Right hindlimb (tissue), 1 donor: ENCODE measurements at places on chromosomes 6 and 20.

GRCh38 chr6:169847141-169847674 lies 95.8 kb downstream of the ERMARD start:
- DNase-seq: no peak

- DNase-seq: no peak
Observed at GRCh38 chr20:13486694-13487093, 152.0 kb downstream of the TASP1 start.

GRCh38 chr6:47235964-47236760 lies 73.5 kb downstream of the TNFRSF21 start:
- DNase-seq: no peak

DNA sequence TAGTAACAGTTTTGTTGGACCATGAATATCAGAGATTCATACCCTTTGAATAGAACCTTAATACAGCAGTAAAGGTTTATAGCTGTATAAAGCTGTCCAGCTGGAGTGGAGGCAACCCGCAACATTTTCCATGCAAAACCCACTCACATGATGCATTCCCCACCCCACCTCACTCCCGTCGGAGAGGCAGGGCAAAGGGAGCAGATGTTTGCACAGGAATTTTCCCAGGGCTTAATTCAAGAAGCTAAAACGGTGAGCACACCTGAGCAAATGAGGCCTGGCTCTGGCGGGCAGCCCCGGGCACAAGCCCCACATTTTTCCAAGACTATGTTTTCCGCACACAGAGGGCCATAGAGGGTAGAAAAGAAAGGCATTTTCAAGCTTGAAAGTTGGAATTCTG lies 191.7 kb downstream of the FOXC1 start:
- DNase-seq: peak; percentile 66

DNA sequence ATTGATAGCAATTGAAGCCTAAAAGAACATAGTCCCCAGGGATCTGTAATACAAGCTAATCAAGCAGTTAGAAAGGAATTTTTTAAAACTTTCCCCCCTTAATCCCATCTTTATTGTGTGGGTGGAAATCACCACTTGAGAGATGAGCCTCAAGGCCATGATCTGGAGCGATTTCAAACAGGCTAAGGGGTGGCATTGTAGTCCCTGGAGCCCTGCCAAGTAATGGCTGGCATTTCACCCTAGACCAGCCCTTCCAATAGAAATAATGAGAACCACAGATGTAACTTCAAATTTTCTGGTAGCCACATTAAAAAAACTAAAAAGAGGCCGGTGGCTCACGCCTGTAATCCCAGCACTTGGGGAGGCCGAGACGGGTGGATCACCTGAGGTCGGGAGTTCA lies 46.9 kb downstream of the PRDM1 start:
- DNase-seq: no peak

- DNase-seq: no peak
Observed at GRCh38 chr6:39804466-39805065, 12.4 kb downstream of the DAAM2 start.

- DNase-seq: no peak
Observed at GRCh38 chr6:4565301-4566250, 210.6 kb upstream of the CDYL start.

- DNase-seq: no peak
Observed at GRCh38 chr6:136012198-136012887, 160.8 kb downstream of the PDE7B start.

GRCh38 chr6:42710316-42710715 lies 12.1 kb downstream of the PRPH2 start:
- peak; percentile 23 for DNase-seq

DNA sequence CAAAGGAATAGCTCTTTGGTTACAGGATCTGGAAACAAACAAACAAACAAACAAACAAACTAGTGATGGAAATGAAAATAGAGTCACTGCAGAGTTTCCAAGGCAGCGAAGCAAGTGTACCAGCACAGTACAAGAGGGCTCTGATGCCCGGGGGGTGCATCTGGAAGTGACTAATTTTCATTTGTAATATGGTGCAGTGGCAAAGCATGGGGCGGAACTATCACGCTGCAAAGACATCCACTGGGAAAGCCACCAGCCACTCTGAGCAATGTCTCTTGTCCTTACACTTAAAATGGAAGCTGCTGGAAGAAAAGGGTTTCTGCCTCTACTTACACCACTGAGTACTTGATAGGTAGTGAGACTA lies 44.4 kb upstream of the NEDD9 start:
- DNase-seq: no peak

DNA sequence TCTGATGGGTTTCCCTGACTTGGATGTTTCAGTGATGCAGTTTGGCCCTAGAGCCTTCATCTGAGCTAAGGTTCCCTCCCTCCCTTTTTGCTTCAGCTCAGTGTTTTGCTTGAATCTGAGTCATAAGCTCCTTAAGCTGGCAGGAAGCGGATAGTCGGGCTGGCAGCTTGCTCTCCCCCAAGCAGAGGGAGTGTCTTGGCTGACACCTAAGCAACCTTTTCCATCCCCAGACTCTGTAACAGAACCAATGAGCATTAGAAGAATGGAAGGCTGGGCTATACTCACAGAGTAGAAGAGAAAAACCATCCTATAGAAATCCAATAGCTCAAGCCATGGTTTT lies 98.3 kb downstream of the HAO1 start:
- peak; percentile 81 for DNase-seq

DNA sequence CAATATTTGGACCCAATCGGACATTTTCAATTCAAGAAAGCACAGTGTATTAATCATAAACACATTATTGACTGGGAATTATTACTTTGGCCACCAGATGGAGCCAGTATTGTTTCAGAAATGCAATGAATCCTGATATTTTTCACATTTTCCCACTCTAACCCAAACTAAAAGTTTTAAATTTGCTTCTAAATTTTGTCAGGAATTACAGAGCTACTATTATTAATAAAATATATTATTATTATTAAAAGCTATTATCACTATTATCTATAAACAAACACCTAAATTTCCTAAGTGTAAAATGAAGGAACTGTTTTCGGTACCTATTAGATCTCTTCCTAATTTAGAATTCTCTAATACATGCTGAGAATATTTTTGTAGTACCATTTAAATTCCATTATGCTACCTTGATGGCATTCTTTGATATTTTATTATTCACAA lies 245.3 kb downstream of the OGFRL1 start:
- no peak for DNase-seq

DNA sequence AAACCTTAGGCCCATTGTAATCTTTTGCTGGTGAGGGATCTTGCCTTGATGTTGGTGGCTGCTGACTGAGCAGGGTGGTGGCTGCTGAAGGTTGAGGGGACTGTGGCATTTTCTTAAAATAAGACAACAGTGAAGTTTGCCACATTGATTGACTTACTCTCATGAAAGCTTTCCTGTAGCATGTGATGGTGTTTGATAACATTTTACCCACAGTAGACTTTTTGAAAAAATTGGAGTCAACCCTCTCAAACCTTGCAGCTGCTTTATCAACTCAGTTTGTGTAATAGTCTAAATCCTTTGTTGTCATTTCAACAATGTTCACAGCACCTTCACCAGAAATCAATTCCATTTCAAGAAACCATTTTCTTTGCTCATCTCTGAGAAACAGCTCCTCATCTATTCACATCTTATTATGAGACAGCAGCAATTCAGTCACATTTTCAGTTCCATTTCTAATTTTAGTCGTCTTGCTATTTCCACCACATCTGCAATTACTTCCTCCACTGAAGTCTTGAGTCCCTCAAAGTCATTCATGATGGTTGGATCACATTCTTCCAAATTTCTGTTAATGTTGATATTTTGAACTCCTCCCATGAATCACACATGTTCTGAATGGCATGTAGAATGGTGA lies 37.2 kb downstream of the CST9L start:
- DNase-seq: no peak

DNA sequence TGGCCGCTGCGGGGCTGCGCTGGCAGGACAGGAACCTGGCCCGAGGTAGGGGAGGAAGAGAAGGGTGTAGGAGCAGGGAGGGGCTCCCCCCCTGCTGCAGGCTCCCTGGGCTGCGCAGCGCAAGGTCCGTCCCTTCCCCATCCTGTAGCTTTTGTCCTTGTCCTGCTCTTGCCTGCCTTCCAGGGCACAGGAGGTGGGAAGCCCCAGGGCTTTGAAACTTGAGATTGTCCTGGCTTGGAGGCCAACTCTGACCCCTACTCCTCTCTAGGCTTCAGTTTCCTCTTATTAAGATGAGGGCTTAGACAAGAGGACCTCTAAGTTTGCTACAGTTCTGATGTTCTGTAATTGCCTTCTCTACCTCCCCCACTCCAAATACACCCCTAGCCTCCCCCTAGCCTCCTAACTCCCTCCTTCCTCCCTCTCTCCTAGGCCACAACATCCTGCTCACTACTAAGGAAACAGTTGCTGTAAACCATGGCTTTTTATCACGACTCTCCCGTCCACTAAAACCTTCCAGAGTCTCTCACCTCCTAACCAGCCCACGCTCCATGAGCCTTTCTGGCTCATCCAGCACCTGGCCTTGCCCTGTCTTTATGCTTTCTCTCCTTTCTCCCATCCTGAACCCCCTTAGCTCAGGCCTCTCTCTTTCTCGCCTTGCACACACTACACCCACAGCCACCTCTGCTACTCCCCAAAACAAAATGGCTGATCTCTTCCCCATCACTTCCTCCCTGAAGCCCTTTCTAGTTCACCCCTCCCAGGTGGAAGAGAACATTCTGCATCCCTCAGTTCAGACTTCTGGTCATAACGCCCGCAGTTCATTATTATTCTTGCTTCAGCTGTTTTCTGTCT lies 10.2 kb downstream of the UNC5CL start:
- no peak for DNase-seq

GRCh38 chr6:21666201-21666691 lies 72.7 kb downstream of the SOX4 start:
- peak; percentile 59 for DNase-seq

DNA sequence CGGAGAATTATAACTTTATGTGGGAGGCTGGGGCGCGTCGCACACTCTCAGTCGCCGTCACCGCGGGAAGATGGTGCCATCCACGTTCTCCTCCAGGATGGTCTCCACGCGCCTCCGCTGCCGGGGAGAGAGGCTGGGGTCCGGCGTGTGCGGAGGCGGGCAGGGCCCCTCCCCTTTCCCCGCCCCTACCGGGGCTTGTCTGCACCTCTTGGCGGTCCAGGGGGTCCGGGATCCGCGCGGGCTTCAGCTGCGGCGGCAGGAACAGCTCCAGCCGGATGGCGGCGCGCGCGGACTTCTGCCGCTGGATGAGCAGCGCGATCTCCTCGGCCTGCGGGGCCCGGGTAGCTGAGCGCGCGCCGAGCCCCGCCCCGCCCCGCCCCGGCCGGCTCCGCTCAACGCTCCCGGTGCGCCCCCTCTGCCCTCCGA lies 807 bp downstream of the LKAAEAR1 start:
- peak; percentile 85 for DNase-seq

DNA sequence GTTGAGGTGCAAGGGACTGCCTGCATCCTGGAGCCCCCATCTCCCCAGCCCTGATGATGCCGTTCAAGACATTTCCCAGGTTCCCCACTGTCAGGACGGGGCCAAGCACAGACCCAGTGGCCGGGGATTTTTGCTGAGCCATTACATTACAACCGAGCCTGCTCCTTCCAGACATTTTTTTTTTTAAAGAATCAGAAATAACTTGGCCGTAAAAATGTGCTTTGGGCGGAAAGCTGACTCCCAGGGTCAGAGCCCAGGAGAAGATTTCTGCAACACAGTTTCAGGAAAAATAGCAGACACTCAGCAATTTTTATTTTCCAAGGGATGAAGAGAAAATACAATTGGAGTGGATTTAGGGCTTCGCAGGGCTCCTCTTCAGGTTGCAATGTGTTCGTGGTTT lies 87.9 kb downstream of the LRFN2 start:
- DNase-seq: peak; percentile 73

DNA sequence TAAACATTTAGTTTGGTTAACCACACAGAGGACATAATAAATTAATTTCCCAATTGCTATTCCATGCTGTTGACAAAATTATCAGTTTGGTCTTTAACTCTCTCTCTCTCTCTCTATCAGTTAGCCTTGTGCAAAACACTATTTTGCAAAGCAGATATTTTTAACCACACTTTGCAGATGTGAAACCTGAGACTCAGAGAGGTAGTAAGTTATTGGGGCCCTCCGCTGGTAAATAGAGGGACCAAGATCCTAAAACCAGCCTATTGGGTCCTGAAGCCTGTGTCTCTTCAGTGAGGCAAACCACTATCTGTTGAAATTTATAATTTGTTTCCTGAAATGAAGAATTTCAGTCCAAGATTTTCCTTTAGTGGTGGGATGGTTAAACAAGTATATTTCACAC lies 231.0 kb downstream of the SOD2 start:
- DNase-seq: no peak

- no peak for DNase-seq
Observed at GRCh38 chr6:134122775-134123174, 70.4 kb upstream of the SLC2A12 start.

GRCh38 chr20:45405571-45406259 lies 2.4 kb upstream of the DBNDD2 start:
- DNase-seq: peak; percentile 26

DNA sequence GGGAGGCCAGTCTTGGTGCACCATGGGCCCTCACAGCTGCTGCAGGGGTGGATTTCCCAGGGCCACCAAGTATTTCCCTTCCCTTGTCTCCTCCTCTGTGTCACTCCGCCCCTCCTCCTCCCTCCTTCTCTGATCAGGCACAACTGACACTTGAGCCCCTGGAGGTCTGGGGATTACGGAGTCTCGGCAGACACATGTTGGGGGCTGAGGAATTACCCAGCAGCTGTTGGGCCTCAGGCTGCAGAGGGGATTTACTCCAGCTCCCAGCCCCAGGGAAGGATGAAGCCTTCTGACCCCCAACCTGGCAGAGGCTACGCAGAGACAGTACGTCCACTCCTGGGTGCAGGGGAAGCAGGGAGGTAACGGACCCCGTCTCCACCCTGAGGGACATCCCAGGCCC lies 420.5 kb upstream of the SULF2 start:
- DNase-seq: peak; percentile 50

DNA sequence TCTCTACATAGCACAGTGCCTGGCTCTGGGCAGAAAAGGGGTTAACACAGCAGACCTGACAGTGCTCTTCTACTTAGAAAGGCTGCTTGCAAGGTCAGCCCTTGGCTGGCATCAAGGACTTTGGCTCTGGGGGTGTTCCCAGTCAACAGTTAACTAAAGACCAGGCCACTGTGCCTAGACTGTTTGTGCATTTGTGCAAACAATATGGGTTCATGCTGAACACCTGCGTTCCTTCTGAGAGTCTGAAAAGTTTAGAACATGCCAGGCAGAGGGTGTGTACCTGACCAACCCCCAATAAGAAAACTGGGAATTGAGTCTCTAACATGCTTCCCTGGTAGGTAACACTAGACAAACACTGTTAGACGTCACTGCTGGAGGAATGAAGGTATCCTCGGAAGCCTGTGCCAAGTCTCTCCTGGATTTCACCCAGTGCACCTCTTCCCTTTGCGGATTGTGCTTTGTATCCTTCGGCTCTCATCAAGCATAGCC lies 110.7 kb downstream of the PDE10A start:
- DNase-seq: no peak

DNA sequence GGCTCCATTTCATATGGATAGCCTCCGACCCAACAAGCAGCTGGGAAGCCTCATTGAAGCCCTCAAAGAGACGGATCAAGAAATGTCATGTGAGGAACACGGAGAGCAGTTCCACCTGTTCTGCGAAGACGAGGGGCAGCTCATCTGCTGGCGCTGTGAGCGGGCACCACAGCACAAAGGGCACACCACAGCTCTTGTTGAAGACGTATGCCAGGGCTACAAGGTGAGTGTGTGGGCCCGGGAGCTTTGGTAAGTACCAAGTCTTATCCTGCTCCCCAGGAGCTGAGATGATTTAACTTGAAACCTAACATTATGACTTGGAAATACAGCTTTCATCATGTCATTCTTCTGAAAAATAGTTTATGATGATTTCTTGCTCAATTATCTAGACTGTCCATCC lies 4.1 kb downstream of the TRIM38 start:
- DNase-seq: no peak

GRCh38 chr6:149065658-149066556 lies 251.6 kb upstream of the TAB2 start:
- DNase-seq: no peak

GRCh38 chr6:143701349-143702234 lies 23.8 kb downstream of the PHACTR2 start:
- DNase-seq: no peak
